Activated CD4-positive, alpha-beta T cell treated with anti-CD3 and anti-CD28 coated beads for 36 hours (primary cell): ENCODE measurements at places on chromosomes 13 and 19.

DNA sequence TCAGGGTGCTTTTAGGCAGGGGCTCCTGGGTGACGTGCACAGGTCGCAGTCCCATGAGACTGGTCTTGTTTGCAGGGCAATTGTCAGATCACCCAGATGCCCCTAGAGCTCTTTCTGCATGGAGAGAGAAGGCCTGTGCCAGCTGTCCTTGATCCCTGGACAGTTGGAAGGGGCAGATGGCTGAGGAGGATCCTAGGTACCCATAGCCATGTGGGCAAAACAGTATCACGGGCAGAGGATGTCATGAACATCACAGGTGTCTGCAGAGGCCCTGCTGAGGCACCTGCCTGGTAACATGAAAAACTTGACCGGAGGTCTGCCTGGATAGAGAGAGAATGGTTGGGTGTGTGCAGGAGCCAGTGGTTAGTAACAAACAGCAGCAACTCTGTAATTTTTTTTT, 99.3 kb downstream of the ZNF536 start:
- DNase-seq, result no peak

GRCh38 chr19:47305309-47305751, 4.3 kb upstream of the C5AR1 start:
- DNase-seq, result peak; percentile 70

GRCh38 chr19:32876919-32877285, 7.3 kb upstream of the SLC7A9 start:
- DNase-seq, result no peak

GRCh38 chr13:113743366-113744195, 15.4 kb upstream of the TMEM255B start:
- DNase-seq, result no peak

DNA sequence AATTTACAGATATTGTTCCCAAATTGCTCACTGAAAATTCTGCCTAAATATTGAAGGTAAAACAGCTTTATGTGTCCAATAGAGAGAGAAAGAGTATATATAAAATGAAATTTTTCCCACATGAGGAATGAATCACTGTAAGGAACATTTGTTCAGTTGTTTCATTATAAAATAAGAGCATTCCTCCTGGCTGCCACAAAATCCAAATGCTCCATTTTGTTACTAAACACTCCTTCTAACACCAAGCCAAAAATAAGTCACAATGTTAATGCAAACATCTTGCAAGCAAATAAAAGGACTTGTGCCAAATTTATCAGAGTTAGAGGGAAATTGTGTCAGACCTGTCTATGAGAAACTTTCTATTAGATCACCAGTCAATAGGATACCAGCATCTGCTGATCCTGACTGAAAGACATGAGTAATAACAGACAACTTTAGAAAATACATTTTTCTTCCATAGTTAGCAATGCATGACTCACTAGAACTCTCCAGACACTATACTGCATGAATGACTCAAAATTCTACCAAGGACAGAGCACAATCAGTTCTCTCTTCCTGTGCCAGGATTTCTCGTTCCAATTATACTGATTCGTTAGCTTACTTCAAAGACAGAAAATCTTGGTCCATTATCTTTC, 83.5 kb upstream of the FNDC3A start:
- DNase-seq, result no peak

- DNase-seq, result peak; percentile 55
Observed at GRCh38 chr13:53200498-53201453, 172.2 kb downstream of the OLFM4 start.

DNA sequence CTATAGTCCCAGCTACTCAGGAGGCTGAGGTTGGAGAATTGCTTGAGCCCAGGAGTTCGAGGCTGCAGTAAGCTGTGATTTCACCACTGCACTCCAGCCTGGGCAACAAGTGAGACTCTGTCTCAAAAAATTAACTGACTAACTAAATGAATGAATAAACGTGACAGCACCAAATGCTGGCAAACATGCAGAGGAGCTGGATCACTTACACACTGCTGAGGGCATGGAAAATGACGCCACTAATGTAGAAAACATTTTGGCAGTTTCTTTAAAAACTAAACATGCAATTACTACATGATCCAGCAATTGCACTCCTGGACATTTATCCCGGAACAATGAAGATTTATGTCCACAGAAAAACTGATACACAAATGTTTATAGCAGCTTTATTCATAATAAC, 31.3 kb upstream of the GTF3A start:
- no peak for DNase-seq

DNA sequence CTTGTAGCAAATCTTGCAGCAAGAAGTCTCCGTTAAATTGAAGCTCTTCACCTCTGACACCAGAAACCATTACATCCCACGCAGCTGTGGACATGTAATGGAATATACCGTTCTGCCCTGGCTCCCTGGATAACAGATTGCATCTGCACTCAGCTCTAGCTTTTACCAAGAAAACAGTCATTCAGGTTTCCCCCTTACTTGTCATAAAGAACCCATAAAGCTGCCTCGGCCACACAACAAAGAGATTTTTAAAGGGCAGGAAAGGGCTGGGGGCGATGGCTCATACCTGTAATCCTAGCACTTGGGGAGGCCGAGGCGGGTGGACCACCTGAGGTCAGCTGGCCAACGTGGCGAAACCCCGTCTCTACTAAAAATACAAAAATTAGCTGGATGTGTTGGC, 127.6 kb upstream of the RFC3 start:
- DNase-seq, result peak; percentile 22

DNA sequence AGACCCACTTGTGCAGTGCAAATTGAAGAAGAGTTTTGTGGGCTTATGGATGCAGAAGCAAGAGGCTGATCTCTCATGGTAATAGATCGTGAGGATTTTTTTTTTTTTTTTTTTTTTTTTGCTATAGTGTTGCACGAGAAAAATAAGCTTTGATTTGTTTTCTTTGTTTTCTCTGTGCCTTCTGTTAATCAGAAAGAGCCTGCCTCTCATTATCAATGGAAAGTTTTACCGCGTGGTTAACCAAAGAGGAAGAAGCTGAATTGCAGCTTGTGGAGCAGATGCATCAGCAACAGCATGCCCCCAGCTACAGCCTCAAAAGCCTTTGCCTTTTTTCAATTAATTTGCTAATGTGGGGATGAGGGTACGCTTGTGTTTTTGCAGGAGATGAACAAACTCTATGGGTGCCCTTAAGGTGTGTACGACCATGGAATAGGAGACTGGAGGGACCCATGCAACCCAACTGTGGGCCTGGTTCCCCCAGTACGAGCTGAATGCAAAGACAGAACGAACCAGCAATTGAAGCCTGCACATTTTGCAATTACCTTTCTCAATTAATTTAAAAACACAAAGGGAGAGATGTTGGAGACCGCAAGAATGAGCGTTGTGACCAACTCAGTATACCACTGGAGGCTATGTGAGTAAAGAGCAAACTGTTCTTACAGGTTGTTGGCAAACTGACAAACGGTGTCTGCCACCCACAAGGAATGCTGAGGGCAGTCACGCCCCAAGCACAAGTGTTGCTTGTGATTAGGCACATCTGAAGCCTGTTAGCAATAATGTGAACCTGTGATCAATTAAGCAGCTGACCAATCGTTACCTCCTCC, 58.6 kb upstream of the SPRY2 start:
- peak; percentile 28 for DNase-seq

GRCh38 chr13:72489751-72490150, 237.7 kb downstream of the MZT1 start:
- DNase-seq, result no peak

- peak; percentile 52 for DNase-seq
Observed at GRCh38 chr13:23558675-23559536, 11.3 kb upstream of the TNFRSF19 start.

- DNase-seq, result no peak
Observed at GRCh38 chr13:85853901-85854663, 54.9 kb upstream of the SLITRK6 start.

DNA sequence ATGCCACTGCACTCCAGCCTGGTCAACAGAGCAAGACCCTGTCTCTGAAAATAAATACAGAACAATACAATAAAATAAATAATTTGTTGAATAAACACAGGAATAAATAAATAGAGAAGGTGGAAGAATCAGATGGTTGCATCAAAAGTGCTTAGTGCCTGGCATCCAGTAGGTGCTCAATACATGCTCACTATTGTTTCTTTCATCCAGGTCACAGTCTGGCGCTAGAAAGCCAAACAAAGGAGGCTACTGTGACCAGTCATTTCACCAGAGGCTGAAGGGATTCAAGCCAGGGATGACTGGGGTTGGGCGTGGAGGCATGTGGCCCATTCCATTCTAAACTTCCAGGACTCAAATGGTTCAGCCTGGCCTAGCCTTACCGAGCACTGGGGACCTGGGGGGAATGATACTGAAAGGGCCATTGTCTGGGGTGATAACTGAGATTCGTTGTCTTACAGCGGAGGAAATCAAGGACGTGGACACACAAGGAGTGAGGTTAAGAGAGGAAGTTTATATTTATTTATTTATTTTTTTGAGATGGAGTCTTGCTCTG, 3.6 kb upstream of the NDUFB7 start:
- DNase-seq, result no peak

- DNase-seq, result no peak
Observed at GRCh38 chr19:16619457-16619856, 8.5 kb downstream of the MED26 start.

DNA sequence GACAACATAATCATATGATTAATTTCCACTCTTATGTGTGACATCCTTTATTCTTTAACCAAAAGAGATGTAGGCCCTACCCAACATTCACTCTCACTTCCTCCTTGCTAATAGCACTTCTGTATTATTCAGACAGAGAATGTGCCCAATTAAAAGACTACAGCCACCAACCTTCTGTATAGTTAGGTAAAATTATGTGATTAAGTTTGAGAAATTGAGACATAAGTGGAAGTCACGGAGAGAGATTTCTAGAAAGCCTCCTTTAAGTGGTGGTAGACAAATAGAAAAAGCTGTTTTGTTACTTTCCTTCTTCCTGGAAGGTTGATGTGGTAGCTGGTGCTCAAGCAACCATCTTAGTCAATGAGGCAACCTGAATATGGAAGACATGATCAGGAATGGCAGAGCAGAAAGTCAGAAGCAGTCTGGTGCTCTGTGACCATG, 14.8 kb downstream of the EPSTI1 start:
- DNase-seq, result no peak

DNA sequence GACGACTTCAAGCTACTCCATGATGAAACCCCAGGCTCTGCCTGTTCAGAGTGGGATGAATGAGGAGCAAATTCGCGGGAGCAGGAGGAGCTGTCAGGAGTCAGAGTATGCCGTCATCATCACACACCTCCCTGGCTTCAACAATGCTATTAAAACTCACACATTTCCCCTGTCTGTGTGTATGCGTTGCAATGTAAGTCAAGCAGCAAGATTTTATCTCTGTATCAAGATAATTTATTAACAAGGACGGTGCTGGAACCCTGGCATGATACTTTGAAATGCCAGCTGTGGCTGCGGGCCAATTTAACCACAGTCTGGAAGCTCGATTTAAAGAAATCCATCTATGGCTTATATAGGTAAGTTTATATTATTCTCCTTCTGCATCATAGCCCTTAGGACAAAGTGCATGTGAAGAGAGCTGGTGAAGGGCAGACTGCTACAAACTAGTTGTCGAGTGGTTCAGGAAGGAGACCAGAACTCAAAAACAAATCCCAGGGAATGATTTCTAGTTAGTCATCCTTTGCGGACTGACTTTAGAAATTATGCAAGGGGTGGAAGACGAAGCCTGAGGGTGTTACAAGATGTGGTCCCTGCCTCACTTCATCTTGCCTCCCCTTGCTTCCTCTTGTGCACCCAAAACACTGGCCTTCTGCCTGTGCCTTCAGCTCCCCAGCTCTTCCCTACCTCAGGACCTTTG, 486.5 kb downstream of the COG6 start:
- DNase-seq, result no peak

- no peak for DNase-seq
Observed at GRCh38 chr19:10815007-10815536, 20.9 kb downstream of the TMED1 start.

GRCh38 chr13:95073747-95074311, 227.4 kb downstream of the ABCC4 start:
- no peak for DNase-seq

GRCh38 chr19:50563597-50563996, 4.6 kb downstream of the LRRC4B start:
- DNase-seq, result no peak

- DNase-seq, result peak; percentile 91
Observed at GRCh38 chr19:35495107-35496064, 5.1 kb upstream of the KRTDAP start.

- no peak for DNase-seq
Observed at GRCh38 chr19:21092109-21092508, 10.1 kb downstream of the ZNF714 start.

DNA sequence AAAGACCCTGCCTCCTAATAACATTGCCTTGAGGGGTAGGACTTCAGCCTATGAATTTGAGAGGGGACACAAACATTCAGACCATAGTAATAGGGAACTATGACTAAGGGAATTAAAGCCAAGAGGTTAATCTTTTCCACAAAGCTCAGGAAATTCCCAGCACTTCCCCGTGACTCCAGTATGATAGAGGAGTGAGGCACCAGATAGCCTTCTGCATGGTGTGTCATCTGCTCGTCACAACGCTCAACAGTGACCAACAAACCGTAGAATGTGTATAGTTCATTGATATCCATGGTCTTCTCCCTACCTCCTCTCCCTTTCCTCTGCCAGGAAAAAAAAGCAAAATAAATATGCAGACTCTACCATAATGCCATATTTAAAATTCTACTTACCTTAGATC, 64.4 kb downstream of the B3GLCT start:
- no peak for DNase-seq

- DNase-seq, result no peak
Observed at GRCh38 chr19:41726493-41726892, 18.1 kb downstream of the CEACAM5 start.

DNA sequence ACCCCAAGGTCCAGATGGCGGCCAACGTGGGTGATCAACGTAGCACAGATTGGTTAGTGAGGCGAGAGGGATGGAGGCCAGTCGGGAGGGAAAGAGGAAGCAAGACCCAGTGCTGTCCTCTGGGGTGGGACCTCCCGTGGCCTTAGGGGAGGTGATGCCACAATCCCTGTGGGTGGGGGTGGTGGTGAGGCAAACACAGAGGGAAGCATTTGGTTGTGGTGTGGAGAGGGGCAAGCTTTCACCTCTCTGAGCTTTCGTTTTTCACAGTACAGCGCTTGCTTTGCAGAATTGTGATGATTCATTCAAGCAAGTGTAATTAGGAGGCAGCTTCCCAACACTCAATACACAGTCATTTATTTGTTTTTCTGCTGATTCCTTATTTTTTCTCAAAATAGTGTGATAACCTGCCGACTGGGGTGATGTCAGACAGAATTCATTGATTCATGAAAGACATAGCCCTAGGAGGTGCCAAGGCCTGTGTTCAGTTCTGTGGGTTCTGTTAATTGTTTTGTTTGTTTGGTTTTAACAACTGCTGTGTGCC, 2.4 kb downstream of the LENG8 start:
- no peak for DNase-seq
